ENCODE measurements at places on chromosomes 12 and 14. TPM values are rescaled to one million over a fixed set of nuclear protein-coding genes. Genes with fewer than 3 reads are reported as not detected.

MYO1H gene
- total RNA-seq = not detected

DDN gene
- 0.66 TPM for total RNA-seq

DNA sequence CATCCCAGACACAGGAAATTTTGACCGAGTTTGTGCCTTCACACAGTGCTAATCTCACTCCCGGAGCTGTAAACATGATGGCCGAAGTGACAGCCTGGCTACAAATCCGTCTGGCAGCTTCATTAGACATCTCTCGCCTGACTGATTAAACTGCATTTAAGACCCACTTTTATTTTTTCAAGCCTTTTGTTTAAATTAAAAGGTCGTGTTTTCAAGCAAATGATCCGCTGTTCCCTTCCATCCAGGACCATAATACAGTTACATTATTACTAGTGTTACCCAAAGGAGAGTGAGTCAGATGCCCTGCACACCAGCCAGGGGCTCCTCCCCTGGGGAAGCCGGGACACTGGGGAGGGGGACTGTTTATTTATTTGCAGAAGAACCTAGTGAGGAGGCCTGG, 200.2 kb downstream of the EXOC5 start:
- no peak overlapping the region for H3K4me3 ChIP-seq
- H3K27ac ChIP-seq = no peak overlapping the region
- no peak for DNase-seq
- no peaks in the 10 kb centered on the region for H3K36me3 ChIP-seq
- H3K27me3 ChIP-seq = peaks cover 60% of the 10 kb centered on the region
- H3K4me1 ChIP-seq = peaks cover 1% of the 10 kb centered on the region

SYT1 gene
- not detected for total RNA-seq

GRCh38 chr14:54211551-54212308, 185.1 kb upstream of the CDKN3 start:
- H3K27ac ChIP-seq = no peak overlapping the region
- H3K27me3 ChIP-seq = peaks cover 35% of the 10 kb centered on the region
- no peak for DNase-seq
- no peak overlapping the region for H3K4me3 ChIP-seq
- peaks cover under 1% of the 10 kb centered on the region for H3K4me1 ChIP-seq

EFCAB11 gene
- total RNA-seq = 12.4 TPM

- peaks cover 2% of the 10 kb centered on the region for H3K36me3 ChIP-seq
- H3K4me3 ChIP-seq = no peak overlapping the region
- no peak overlapping the region for H3K27ac ChIP-seq
- no peak for DNase-seq
- H3K4me1 ChIP-seq = no peaks in the 10 kb centered on the region
- H3K27me3 ChIP-seq = no peaks in the 10 kb centered on the region
Observed at GRCh38 chr12:32036477-32037263, 70.0 kb upstream of the BICD1 start.

DNA sequence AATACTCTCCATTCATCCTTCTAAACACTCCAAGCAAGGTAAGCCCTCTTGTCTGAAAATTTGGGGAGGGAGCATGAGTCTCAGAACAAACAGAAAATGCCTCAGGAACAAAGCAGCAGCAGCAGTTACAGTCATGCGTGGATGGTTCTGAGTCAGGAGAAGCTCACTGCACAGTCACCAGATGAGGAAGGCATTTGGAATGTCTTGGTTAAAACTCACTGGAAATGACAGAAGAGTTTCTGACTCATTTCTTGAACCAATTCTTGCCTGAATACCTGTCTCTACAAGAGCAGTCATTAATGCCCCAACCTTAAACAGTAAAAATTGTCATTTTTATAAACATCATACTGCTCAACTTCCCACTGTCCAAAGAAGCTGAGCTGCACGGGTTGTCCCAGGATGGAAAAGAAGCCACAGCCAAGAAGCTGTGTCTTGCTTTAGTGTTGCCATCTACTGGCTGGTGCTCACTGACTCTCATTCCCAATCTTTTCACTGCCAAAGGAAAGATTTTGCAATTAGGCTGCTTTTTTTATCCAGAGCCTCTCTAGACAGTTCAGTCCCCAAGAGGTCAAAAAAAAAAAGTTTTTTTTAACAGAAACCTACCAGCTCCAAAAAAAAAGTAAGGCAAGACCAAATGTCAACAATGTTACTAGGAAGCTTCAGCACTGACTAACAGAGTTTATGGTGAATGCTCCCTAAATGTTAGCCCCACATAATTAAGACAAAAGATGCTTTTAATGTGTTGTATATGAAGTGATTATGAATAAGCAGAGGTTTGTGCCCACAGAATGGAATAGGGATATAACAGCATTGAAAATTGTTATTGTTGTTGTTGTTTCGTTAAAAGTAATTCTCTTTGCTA, 40.4 kb downstream of the KICS2 start:
- DNase-seq = no peak
- H3K27ac ChIP-seq = no peak overlapping the region

GRCh38 chr12:129193263-129193871, 340.1 kb downstream of the GLT1D1 start:
- H3K27ac ChIP-seq = no peak overlapping the region
- no peaks in the 10 kb centered on the region for H3K4me1 ChIP-seq
- H3K27me3 ChIP-seq = no peaks in the 10 kb centered on the region
- no peak for DNase-seq

- H3K36me3 ChIP-seq = no peaks in the 10 kb centered on the region
- peak; percentile 16 for DNase-seq
- H3K4me3 ChIP-seq = no peak overlapping the region
- no peak overlapping the region for H3K27ac ChIP-seq
- peaks cover 38% of the 10 kb centered on the region for H3K27me3 ChIP-seq
Observed at GRCh38 chr14:69855180-69855832, 23.9 kb upstream of the SMOC1 start.

- no peaks in the 10 kb centered on the region for H3K27me3 ChIP-seq
- no peak for DNase-seq
- no peak overlapping the region for H3K4me3 ChIP-seq
- no peak overlapping the region for H3K27ac ChIP-seq
- no peaks in the 10 kb centered on the region for H3K4me1 ChIP-seq
Observed at GRCh38 chr14:68541178-68541896, 251.5 kb downstream of the ZFP36L1 start.

DNA sequence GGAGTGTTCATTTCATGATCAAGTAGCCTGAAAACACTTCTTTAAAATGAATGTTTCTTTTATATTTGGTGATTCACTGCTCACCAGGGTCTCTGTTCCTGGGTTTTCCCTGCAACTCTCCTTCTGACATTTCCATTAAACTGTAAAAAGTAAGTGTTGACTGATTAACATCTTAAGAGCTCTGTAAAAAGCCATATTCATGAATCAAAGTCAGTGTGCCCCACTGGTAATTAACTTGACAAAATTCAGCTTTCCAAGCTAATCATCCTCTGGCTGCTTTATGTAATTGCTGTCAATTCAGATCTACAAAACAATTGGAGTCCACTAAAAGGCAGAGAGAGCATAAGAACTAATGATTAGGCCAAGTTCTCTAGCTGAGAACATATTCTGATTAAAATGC, 41.6 kb downstream of the CNTN1 start:
- DNase-seq = no peak
- H3K27ac ChIP-seq = no peak overlapping the region
- no peak overlapping the region for H3K4me3 ChIP-seq

GRCh38 chr12:25903603-25904245, 54.8 kb upstream of the RASSF8 start:
- no peak overlapping the region for H3K4me3 ChIP-seq
- H3K27ac ChIP-seq = no peak overlapping the region
- no peaks in the 10 kb centered on the region for H3K36me3 ChIP-seq
- H3K27me3 ChIP-seq = no peaks in the 10 kb centered on the region
- no peaks in the 10 kb centered on the region for H3K4me1 ChIP-seq

SMIM41 gene
- total RNA-seq = not detected

DNA sequence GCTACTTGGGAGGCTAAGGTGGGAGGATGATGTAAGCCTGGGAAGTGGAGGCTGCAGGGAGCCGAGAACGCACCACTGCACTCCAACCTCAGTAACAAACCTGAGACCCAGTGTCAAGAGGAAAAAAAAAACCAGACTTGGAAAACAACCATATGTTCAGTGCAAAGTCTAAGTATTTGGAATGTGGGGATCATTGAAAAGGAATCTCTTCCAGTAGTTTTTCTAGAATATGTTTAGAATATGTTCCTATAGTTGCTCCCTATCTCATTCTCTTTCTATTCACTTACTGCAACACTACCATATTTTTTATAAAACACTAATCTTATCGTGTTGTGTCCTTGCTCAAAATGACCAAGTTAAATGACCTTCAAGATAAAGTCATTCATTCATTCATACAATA, 423.5 kb upstream of the SOX5 start:
- no peak for DNase-seq
- H3K36me3 ChIP-seq = no peaks in the 10 kb centered on the region

DNA sequence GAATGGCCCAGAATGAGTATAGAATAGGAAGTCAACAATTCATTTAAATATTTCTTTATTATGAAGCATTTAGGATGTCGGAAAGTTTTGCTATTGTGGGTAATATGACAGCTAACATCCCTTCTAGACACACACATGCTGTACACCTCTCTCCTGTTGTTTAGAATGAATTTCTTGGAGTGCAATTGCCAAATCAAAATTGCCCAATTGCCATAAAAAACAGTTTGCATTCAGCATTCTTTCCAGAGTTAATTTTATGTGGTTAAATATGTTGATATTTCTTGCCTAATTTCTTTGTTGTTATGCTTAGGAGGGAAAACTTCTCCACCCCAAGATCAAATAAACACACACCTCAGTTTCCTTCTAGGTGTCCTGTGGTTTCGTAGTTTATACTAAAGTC, 16.9 kb upstream of the SMCO2 start:
- no peak overlapping the region for H3K4me3 ChIP-seq
- H3K4me1 ChIP-seq = peaks cover 14% of the 10 kb centered on the region
- H3K27ac ChIP-seq = no peak overlapping the region

DNA sequence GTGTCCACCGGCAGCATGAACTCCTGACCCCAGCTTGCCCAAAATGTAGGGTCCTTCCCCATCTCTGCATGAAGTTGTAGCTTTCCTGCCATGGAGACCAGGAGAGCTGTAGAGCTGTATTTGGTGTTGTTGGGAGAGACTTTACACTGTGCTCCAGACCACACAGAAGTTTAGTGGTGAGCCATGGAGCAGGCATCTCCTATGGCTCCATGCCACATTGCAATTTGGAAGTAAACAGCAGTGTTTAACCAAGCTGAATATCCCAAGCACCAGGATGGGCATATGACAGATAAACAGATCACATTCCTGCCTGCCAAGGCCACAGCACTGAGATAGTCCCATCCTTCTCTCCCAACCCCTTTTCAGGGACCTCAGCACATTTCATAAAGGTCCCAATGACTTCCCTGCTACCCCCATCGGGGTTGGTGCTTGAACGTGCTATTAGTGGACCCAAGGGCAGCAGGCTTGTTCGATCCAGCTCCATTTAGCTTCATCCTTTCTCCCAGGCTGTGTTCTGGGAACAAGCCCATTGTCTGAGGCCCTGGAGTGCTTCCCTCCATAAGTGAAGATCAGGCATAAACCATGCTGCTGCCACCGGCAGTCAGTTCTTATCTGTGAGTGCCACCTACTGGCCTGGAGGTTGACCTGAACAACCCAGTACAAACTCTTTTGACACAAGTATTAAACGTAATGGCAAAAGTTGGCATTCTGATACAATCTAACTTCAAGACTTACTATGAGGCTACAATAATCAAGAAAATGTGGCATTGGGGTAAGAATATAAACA, 172.3 kb upstream of the ATXN7L3B start:
- no peaks in the 10 kb centered on the region for H3K36me3 ChIP-seq
- no peaks in the 10 kb centered on the region for H3K27me3 ChIP-seq
- no peak overlapping the region for H3K4me3 ChIP-seq
- DNase-seq = peak; percentile 41
- no peak overlapping the region for H3K27ac ChIP-seq
- no peaks in the 10 kb centered on the region for H3K4me1 ChIP-seq

- peaks cover 48% of the 10 kb centered on the region for H3K4me1 ChIP-seq
- H3K27me3 ChIP-seq = no peaks in the 10 kb centered on the region
- no peaks in the 10 kb centered on the region for H3K36me3 ChIP-seq
Observed at GRCh38 chr14:102315121-102315520, 4.4 kb upstream of the ZNF839 start.

GRCh38 chr14:104687601-104688504, 1.6 kb upstream of the INF2 start:
- no peak for DNase-seq
- no peak overlapping the region for H3K4me3 ChIP-seq
- H3K27ac ChIP-seq = peak overlapping the region; percentile 67
- H3K27me3 ChIP-seq = no peaks in the 10 kb centered on the region
- no peaks in the 10 kb centered on the region for H3K36me3 ChIP-seq

GLIPR1L1 gene
- total RNA-seq = not detected

DNA sequence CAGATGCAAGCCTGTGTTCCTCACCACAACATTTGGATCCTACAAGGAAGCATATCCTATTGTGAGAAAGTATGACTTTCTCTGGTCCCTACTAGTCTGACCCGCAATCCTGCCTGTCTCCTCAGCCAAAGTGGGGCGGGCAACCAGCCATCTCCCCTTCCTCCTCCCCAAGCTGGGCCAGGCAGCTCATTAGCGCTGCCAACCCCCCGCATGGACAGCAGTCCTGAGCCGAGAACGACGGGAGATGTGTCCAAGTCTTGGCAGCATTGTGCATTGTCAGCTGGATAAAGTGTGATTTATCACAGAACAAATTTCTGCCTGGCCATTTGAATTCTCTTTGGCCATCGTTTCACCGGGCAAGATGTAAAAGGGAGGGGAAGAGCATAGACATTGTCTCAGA, 139.4 kb downstream of the SLC15A4 start:
- H3K4me1 ChIP-seq = no peaks in the 10 kb centered on the region
- no peaks in the 10 kb centered on the region for H3K36me3 ChIP-seq
- no peak overlapping the region for H3K4me3 ChIP-seq
- H3K27ac ChIP-seq = no peak overlapping the region
- H3K27me3 ChIP-seq = no peaks in the 10 kb centered on the region

DNA sequence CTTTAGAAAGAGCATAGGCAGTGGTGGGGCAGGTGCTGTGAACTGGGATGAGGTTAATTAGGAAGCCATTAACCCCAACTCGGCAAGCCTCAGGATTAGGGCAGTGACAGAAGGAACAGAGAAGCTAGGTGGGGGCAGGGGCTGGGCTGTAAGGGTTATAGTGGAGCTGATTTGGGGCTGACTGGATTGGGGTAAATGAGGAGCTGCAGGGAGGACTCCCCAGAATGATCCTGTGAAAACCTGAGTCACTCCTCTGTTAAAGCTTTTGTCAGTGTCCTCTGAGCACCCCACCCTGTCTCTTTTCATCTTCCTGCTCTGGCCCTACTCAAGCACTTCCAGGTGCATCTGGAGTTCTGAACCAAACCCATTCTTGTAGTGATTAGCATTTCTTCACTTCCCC, 4.4 kb downstream of the KLC1 start:
- H3K27ac ChIP-seq = peak overlapping the region; percentile 37
- no peak overlapping the region for H3K4me3 ChIP-seq
- H3K4me1 ChIP-seq = peaks cover 55% of the 10 kb centered on the region

GRCh38 chr12:67573566-67573965, 75.0 kb upstream of the DYRK2 start:
- no peak overlapping the region for H3K4me3 ChIP-seq
- peaks cover 3% of the 10 kb centered on the region for H3K27me3 ChIP-seq
- H3K4me1 ChIP-seq = peaks cover 3% of the 10 kb centered on the region
- no peak overlapping the region for H3K27ac ChIP-seq

Data from activated CD8-positive, alpha-beta memory T cell treated with anti-CD3 and anti-CD28 coated beads, Interleukin-2, amount 10 ng/mL, durations not matched to agents 7 days and 5 days (primary cell).